ENCODE measurements at places on chromosomes 16 and 17.

DNA sequence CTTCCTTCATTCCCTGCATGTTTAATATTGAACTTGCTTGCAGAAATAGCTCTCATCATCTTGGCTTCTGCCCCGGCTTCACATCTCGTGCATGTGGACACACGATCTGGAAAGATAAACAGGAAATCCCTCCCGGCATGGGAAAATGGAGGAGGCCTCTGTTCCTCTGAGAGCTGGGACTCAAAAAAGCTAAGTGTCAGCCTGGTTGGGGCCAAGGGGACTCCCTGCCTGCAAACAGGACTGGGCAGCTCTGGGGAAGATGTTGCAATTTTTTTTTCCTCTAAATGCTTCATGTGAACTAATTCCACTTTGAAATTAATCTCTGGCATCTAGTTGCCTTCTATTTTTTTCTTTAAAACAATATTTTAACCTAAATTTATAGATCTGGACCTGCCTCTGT lies 24.8 kb downstream of the ITPRIPL2 start:
- DNase-seq, result no peak

DNA sequence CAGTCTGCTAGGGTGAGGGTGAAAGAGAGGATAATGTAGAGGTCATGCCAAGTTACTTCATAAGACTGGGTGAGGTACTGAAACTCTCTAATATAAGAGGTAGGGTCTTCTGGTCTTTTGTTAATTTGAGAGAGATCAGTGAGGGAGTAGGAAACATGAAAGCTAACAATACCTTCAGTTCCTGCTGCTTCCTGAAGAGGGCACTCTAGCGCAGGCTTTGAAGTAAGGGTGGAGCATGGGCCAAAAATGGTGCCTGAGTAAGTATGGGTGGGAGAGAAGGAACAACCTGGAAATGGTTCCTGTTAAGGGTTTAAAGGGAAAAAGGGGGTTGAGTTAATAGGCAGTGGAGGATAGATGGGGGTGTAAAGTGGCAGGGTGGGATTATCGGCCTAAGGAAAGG lies 2449.5 kb downstream of the TP53TG3F start:
- no peak for DNase-seq

DNA sequence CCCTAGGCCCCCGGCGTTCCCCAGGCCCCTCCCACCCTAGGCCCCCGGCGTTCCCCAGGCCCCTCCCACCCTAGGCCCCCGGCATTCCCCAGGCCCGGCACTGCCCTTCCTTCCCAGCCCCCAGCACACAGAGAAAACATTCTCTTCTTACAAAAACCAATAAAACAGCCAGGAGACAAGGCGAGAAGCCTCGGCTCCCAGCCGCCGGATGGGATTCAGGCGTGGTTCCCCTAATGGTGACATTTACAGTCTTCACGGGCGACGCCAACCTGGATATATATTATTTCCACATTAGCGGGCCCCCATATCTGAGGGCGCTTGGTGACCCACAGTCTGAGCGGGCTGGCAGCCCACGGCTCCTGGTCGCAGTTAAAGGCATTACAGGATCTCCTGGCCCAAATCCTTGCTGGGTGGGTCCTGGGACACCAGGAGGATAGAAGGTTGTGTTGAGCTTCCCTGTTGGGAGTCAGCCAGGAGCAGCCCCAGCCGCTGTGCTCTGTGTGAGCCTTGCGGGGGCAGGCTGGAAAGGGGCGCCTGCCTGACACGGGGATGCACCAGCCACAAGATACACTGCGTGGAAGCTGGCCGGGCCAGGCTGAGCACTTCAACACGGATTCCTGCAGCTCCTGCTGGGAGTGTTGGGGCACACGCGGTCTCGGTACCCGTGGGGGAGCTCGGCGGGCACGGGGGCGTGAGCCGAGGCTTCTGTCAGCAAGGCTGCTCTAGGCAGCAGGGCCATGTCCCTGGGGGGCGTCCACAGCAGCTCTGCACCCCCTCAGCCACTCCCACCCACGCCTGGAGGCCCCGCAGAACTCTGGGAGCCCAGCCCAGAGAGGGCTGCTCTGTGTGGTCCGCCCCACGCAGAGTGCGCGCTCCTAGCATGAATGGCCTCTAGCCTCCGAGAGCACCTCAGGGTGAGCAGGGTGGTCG lies 83.7 kb downstream of the LMF1 start:
- DNase-seq, result no peak

- no peak for DNase-seq
Measured at GRCh38 chr17:72950242-72950931, 142.1 kb downstream of the SLC39A11 start.

- DNase-seq, result no peak
Measured at GRCh38 chr16:81530296-81530721, 85.7 kb downstream of the CMIP start.

DNA sequence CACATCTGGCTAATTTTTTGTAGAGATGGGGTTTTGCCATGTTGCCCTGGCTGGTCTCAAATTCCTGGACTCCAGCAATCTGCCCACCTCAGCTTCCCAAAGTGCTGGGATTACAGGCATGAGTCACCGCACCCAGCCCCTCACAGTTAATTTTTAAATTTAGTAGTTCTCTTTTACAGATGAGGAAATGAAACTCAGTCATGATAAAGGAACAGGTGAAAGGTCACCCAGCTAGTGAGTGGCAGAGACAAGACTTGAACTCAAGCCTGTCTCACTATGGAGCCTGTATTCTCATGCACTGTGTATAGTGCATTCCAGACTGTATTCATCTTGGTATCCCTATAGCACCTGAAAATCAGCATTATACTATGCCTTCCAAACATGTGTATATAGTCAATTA lies 77.1 kb upstream of the WSB1 start:
- DNase-seq, result no peak

- no peak for DNase-seq
Measured at GRCh38 chr17:48282303-48282702, 147.7 kb downstream of the SKAP1 start.

DNA sequence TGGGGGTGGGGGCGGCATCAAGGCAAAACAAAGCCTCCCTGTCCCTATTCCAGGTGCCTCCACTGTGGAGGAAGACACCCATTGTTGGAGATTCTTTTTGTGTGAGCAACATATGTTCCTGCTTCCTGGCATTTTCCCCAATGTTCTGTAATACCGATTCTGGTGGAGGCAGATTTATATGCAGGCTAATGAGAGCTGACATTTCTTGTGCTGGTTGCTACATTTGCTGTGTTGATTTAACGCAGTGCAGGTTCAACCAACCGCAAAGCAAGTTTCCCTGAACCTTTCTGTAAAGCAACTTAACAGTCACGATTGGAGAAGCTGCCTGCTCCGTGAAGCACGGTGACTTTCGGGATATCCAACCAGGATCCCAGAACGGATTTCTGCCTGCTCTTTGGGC lies 260.5 kb downstream of the CBLN1 start:
- DNase-seq, result no peak

DNA sequence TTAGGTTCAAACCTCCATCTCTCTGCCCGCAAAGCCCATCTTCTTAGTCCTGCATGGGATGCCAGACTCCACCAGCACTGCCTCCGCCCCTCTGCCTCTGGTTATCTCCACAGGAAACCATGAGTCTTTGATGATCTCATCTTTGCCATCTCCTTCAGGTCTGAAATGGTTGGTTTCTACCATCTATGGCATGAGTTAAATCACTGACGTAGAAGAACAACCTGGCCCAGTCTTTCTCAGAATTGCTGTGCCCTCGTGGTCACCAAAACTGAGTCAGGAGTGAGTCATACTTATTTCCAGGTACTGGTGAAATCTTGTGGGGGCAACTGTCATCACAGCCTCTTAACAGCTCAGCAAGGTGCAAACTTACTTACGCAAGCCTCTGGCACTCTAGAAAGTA lies 468.7 kb upstream of the C16orf82 start:
- peak; percentile 67 for DNase-seq

DNA sequence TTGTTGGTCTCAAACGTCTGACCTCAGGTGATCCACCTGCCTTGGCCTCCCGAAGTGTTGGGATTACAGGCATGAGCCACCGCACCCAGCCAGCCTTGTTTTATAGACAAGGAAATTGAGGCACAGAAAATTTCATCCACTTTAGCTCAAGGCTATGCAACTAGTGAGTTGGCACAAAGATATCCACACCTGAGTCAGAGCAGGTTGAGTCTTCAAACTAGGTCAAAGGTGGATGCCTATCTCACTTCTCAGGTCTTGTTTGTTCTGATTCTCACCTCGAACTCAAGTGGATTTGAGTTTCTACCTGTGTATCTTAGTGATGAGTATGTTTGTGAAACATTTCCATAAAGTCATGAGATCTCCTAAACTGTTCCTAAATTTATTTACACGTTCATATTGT lies 35.6 kb upstream of the GAS7 start:
- DNase-seq, result no peak

GRCh38 chr17:62704381-62704971 lies 77.0 kb downstream of the MRC2 start:
- no peak for DNase-seq

Data from stimulated activated CD4-positive, alpha-beta T cell treated with anti-CD3 and anti-CD28 coated beads, Interleukin-15, amount 100 ng/mL, for 48 hours (primary cell).